ENCODE measurements at places on chromosomes 12 and 14.

DNA sequence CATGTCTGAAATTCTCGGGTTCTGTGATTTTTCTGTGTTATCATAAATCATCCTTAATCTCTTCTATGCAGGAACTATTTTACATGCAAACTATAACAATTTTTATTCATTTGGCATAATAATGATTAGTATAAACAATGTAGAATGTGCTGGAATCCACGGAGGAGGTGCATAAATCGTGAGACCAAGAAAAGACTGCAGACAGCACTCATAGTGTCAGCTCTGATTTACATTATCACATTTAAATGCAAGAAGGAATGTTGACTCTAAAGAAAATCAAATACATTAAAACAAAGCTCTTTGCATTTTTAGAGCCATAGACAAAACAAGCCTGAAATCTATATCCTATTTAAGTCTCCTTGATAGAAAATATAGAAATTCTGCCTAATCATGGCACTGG is 501.7 kb upstream of the STXBP6 start:
- DNase-seq: no peak

GRCh38 chr14:70254476-70254961 is 65.8 kb upstream of the SLC8A3 start:
- peak; percentile 0 for DNase-seq

GRCh38 chr12:94265966-94266745 is 117.8 kb downstream of the PLXNC1 start:
- no peak for DNase-seq

- DNase-seq: no peak
Observed at GRCh38 chr14:20622816-20623291, 18.6 kb downstream of the OR6S1 start.

GRCh38 chr12:80946591-80946990 is 8.9 kb upstream of the LIN7A start:
- no peak for DNase-seq
